ENCODE measurements at places on chromosomes 6 and 20.

DNA sequence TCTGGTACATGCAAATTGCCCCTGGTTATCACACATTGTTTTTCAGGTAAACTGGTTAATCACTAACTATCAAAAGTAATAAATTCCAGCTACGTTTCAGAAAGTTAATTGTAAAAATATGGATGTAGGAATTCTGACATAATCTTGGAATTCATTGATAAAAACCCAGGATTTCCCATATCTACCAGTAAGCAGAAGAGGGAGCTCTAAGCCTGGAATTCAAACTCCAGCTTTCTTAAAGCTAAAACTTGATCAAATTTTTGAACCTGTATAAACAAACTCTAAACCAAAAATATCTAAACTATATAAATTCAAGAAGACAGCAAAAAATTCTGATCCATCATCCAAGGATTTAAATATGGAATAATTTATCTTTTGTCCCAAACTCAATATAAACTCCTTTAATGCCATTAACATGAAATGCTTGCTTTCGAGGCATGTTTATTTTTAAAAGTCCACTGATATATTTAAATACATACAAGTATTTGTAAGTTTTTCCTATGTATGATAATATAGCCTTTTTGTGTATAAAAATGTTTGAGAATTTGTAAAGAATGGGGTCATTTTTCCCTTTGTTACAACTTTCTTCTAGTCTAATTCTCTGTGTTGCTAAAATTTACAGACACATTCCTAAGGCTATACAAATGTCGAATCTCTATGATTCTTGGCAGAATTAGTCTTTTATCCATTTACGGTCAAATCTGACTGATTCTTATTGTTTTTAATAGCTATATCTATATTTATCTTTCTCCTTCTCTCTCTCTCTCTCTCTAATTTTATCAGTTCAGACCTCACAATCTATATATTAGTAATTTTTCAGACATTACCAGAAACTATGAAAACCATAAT is 91.4 kb upstream of the RNF217 start:
- DNase-seq: peak; percentile 44

GRCh38 chr20:24017458-24017755 is 28.8 kb upstream of the GGTLC1 start:
- no peak for DNase-seq

- DNase-seq: no peak
These were observed 28.3 kb downstream of the TREM1 start for GRCh38 chr6:41258196-41258493.

DNA sequence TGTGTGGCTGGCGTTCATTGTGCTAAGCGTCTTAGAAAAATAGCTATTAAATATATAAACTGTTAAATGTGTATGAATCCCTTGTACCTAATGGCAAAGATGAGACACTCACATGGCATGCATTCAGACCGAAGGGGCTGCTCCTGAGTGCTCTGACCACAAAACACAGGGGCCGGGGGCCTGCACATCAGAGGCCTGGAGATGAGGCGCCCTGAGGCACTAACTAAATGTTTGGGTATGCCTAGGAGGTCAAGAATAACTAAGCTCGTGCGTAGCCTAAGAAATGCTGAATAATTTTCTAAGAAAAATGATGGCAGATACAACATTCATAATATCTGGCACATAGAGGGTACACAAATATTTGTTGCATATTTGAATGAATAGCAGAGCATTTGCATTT is 92.5 kb downstream of the PSMB1 start:
- no peak for DNase-seq

GRCh38 chr20:4932061-4932460 is 69.2 kb downstream of the SLC23A2 start:
- no peak for DNase-seq

- DNase-seq: no peak
These were observed 105.1 kb downstream of the TRMT11 start for GRCh38 chr6:126091466-126091865.

Measured in renal cortical epithelial cell (primary cell).